ENCODE measurements at places on chromosomes 4 and X.

DNA sequence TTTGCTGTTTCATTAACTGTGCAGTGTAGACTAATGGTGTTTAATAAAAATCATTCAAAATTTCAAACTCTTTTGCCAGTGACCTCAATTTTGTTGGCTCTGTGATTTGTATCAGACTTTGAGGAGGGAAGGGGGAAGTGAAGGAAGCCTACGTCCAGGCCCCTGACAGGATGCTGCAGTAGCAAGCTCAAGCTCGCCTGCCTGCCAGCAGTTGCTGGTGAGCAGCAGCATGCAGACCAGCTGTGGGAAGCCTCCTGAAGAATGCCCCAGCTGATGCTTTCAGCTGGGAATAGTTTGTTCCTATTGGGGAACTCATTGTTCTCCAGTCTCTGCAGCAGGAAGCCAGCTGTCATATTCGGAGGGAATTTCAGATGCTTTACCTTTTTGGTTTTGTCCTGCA, 495.2 kb downstream of the AFF2 start:
- DNase-seq = no peak

- peak; percentile 83 for DNase-seq
These were observed 29.3 kb downstream of the RGS12 start for GRCh38 chr4:3322059-3322550.

DNA sequence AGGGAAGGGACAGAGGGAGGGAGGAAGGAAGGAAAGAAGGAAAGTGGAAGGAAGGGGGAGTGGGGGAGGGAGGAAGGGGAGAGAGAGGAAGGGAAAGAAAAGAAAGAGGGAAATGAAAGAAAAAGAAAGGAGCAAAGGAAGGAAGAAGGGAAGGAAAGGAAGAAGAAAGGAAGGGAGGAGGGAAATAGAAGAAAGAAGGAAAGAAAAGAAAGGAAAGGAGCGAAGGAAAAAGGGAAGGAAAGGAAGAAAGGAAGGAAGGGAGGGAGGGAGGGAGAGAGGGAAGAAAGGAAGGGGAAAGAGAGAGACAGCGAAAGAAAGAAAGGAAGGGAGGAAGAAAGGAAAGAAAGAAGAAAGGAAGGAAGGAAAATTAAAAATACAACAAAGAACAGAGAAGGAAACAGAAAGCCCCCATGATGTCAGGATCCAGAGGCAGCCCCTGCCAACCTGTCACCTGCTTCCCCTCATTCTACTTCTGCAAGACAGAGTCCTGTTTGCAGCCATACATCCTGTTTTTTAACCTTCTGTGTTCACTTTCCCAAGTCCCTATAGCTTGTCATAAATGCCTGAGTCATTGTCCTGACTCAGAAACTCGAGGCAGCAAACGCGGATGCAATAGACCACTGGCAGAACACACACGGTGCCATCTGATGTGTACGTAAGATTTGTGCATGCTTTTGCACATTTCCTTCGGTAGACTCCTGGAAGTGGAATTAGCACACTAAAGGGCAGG, 77.0 kb upstream of the C4orf50 start:
- DNase-seq = no peak

DNA sequence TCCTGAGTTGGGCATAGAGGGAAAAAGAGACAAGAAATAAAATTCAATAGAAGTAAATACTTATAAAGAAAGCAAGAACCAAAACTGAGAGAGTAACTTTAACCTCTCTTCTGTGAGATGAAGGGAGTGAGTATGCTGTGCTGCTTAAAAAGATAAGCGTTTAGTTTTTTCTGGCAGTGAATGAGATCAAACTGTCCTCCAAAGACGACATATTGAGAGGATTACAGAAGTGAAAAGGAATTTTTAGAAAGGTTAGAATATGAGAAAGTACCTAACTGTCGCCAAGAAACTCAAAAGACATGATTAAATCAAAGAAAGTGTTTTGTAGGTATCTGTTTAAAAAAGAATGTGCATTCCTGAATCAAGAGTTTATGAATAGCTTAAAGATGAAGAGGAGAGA, 16.0 kb downstream of the GAB1 start:
- DNase-seq = no peak

GRCh38 chr4:2062808-2063524, 3.8 kb downstream of the NAT8L start:
- no peak for DNase-seq

GRCh38 chr4:150001815-150002214, 76.4 kb upstream of the DCLK2 start:
- DNase-seq = no peak

GRCh38 chrX:52420824-52421443, 52.1 kb downstream of the XAGE2 start:
- no peak for DNase-seq

GRCh38 chr4:2787230-2788100, 5.4 kb upstream of the SH3BP2 start:
- peak; percentile 78 for DNase-seq

- no peak for DNase-seq
These were observed 53.3 kb downstream of the TLL1 start for GRCh38 chr4:165926307-165926706.

- DNase-seq = no peak
These were observed 70.9 kb upstream of the CBR4 start for GRCh38 chr4:169080981-169081380.

GRCh38 chrX:17443556-17443955, 68.6 kb downstream of the NHS start:
- no peak for DNase-seq

DNA sequence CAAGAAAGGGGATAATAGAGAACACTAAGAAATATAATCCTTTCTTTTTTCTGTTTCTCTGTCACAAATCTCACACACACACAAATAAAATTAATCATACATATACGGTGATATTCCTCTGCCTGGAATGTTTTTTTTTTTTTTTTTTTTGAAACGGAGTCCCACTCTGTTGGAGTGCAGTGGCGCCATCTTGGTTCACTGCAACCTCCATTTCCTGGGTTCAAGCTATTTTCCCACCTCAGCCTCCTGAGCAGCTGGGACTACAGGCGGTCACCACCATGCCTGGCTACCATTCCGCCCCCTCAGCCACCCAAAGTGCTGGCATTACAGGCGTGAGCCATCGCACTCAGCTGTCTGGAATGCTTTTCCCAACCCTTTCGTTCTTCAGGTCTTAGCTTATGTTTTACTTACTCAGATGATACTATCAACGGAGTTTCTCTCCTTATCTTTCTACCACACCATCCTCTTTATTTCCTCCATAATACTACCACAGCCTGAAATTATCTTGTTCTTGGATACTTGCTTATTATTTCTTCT, 69.3 kb downstream of the ANKRD17 start:
- no peak for DNase-seq

DNA sequence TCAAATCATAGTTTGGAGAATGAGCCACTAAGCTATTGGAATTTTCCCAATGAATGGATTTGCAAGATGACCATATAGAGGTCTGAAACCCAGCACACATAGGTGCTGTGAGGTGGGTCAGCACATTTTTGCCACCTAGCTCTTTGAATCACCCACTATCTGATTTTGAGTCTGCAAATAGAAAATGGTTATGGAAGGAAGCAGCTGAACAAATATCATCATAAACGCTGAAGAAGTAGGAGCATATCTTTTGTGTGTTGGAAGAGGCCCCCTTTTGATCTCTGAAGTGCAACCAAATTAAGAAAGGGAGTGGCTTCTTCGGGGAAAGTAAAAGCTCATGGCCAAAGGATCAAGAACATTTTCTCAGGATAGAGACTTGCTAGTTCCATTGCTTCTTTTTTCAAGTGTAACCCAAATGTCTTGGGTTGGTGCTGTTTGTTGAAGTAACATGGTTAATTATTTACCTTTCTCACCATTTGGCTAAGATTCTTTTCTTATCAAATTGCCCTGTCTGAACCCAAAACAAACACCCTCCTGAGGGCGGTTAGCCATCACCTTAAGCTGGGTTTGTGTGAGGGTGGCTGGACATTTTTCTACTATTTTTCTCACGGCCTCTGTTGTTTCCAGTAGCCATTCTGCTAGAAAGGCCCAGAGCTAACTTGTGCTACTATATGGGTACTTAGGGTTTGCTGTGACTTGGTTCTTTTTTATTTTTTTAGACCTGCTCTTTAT, 18.4 kb upstream of the SORBS2 start:
- DNase-seq = no peak

DNA sequence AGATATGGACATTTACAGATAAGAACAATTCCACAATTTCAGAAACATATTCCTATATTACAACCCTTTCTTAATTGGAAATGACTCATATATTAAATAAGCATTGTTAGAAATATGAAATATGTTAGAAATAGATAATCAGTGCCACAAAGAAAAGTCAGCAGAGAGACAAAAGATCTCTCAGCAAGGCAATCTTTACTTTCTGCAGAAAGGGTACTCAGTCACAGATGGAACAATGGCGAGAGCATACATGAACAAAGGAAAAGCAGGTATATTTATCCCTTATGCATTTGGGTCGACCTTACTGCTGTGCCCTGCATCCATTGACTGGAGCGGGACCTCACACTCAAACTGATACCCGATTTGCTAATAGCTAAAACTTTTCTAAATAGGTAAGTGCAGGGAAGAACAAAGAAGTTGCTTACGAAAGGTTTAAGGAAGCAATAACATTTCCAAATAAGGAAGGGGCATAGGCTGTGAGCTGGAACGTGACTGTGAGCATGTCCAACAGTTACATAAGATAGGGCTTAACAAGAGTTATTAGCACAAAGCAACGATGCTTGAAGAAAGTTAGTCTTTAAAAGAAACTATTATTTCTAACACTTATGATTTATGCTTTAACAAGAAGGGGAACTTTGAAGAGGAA, 40.8 kb downstream of the MGARP start:
- no peak for DNase-seq

DNA sequence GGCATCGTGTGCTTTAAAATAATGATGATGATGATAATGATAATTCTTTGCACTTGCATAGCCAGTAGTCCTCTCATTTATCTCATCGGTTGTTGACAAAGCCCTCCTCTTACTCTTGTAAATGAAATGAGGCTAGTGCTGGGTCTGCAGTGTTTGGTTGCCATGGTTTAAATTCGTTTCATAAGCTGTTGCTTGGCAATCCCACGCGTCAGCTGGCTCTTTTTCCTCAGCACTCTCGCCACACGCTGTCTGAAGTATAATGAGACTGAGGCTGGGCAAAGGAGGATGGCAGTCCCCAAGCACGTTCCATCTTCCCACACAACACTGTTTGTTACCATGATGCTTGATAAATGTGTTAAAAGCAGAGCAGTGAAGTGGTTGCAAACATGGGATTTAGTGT, 15.5 kb downstream of the PAGE4 start:
- no peak for DNase-seq

DNA sequence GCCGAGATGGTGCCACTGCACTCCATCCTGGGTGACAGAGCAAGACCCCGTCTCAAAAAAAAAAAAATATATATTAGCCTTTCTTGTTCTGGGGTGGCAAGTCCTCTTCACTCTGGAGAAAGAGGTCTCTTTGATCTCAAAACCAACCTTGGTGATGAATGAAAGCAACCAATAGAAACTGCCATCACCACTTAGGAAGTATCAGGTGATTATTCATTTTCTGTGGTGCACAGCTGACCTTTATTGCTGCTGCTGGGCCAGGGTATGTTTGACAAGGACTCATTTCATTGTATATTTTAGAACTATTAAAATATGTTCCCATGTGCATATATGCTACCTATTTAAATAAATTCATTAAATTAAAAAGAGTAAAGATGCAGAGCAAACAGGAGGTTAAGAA, 76.0 kb upstream of the KIT start:
- DNase-seq = no peak

DNA sequence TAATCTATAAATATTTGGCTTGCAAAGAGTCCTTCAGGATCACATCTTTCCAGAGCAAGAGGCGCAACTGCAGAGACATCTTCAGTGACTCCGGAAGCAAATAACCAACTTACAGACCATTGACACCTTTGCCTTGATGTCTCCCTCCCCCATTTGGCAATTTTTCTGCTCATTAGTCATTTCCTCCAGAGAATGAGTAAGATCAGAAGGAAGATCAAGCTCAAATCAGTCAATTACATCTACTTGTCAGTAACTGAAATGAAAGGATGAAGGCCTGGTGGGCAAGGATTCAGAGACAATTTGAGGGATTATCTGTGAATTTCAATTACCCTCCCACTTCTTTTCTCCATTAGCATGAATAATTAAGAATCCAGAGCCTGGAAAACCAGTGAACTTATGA, 665.6 kb upstream of the CPEB2 start:
- no peak for DNase-seq

DNA sequence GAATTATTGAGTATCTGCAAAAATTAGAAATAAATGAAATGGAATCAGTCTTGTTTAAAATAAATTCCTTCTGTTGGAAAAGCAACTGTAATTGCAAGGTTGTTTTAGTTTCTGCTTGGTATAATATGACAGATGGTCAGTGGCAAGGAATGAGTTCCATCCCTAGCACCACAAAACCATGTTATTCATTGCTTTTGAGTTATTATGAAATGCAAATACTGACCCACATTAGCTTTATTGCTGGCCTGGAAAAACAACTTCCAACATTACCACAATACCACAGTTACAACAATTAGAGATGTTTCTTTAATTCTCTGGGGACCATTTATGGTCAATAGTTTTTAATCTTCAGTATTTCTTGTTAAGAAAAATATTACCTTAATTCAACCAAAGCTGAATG, 194.4 kb downstream of the TMA16 start:
- DNase-seq = no peak

- DNase-seq = no peak
These were observed 8.0 kb upstream of the KCNE5 start for GRCh38 chrX:109632906-109633504.

DNA sequence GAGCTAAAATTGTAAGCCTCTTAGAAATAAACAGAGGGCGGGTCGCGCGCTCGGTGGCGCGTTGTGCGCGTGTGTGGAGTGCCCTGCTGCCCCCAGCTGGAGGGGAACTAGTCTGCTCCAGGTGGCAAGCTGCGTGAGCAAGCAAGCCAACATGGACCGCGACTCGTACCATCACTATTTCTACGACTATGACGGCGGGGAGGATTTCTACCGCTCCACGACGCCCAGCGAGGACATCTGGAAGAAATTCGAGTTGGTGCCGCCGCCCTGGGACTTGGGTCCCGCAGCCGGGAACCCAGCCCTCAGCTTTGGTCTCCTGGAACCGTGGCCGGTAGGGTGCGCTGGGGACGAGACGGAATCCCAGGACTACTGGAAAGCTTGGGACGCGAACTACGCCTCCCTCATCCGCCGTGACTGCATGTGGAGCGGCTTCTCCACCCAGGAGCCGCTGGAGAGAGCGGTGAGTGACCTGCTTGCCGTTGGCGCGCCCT, 66.1 kb downstream of the DNAAF6 start:
- no peak for DNase-seq

DNA sequence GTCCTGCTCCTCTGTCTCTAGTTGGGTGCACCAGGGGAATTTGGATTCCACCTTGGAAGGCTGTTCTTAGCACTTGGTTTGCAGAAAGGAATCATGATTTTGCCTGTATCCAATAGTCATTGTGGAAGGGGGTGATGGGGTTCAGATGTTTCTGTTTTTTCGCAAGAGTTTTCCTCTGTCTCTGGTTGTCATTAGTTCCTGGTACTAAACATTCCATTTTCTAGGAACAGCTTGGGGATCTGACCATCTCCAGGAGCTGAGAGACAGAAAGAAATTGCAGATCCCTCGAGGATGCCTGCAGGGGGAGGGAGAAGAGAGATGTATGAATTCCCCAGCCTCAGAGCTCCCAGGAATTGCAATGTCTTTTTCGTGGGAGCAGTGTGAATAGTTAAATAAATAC, 70.9 kb downstream of the CYTL1 start:
- DNase-seq = no peak

Data from mesenteric fat pad (tissue), 1 donor.